ENCODE measurements at places on chromosomes 4 and X. TPM values are rescaled to one million over a fixed set of nuclear protein-coding genes. Genes with fewer than 3 reads are reported as not detected.

The TMSB15B gene
- 5.7 TPM for total RNA-seq

The MTCP1 gene
- 2.5 TPM for total RNA-seq

DNA sequence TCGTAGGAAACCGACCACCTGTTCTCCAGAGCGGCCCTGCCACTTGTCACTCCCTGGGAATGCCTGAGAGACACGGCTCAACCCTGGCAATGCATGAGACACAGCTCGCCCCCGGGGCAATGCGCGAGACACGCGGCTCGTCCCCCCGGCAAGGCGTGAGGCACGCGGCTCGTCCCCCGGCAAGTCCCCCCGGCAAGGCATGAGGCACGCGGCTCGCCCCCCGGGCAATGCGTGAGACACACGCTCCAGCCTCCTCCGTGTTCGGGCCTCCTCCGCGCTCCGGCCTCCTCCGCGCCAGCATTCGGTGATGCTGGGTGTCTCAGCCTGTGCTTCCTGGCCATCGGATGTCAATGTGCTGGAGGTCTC, 27.5 kb upstream of the CPLX1 start:
- no peak for DNase-seq

- DNase-seq: no peak
These were observed 82.9 kb downstream of the STOX2 start for GRCh38 chr4:183987987-183988392.
